ENCODE measurements at places on chromosomes 4 and X. TPM values are rescaled to one million over a fixed set of nuclear protein-coding genes. Genes with fewer than 3 reads are reported as not detected.

The SPOCK3 gene
- 0.77 TPM for total RNA-seq

The PAGE4 gene
- total RNA-seq: not detected

The GLRA3 gene
- total RNA-seq: not detected

DNA sequence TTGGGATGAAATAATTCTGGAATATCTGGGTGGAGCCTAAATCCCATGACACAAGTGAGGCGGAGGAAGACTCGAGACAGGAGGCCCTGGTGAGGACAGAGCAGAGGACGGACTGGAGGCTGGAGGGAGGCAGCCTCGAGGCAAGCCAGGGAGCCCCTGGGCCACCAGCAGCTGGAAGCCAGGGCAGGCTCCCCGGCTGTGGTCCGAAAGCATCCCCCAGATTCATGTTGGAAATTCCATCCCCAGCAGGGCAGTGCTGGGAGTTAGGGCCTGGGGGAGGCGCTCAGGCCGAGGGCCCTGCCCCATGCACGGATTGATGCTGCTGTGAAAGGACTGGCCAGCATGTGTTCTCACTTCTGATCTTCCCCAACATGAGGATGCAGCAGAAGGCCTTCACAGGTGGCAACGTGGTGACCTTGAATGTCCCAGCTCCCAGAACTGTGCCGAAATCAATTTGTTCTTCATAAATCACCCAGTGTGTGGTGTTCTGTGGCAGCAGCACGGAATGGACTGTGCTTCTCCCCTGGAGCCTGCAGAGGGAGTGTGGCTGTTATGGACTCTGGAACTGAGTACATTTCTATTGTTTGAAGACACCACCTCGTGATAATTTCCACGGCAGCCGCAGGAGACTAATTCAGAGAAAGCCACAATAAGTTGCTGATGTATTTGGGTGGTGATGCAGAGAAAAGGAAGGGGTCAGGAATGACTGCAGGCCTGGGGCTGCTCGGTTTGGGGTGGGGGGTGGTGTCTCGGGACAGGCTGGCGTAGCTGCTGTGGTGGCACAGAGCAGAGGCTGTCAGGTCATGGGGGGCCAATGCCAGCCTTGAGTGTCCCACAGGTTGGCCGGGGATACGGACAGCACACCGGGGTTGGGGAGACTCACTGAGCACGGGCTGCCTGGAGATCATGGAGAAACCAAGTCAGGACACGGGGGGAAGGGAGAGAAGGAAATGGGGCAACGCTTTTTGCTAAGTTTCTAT, 56.9 kb downstream of the PCGF3 start:
- no peak for DNase-seq

DNA sequence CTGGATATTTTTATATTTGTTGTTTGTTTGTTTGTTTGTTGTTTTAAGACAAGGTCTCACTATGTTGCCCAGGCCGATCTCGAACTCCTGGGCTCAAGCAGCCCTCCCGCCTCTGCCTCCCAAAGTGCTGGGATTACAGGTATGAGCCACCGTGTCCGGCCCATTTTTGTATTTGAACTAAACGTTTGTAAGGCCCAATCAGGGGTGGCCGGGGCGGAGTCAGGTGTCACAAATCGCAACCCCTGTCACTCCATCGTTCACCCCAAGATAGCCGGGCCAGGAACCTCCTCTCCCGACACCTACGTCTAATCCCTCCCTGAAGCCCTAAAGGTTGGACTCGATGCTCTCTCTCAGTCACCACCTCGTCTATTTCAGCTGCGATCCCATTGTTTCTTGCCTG, 722 bp upstream of the EFHC2 start:
- no peak for DNase-seq

- peak; percentile 79 for DNase-seq
Observed at GRCh38 chrX:50770702-50771101, 43.3 kb downstream of the SHROOM4 start.

- no peak for DNase-seq
Observed at GRCh38 chr4:35151816-35152572, 1092.3 kb downstream of the ARAP2 start.

- no peak for DNase-seq
Observed at GRCh38 chrX:16394290-16394689, 227.0 kb downstream of the MAGEB17 start.

- no peak for DNase-seq
Observed at GRCh38 chr4:105946771-105947170, 51.5 kb downstream of the NPNT start.

DNA sequence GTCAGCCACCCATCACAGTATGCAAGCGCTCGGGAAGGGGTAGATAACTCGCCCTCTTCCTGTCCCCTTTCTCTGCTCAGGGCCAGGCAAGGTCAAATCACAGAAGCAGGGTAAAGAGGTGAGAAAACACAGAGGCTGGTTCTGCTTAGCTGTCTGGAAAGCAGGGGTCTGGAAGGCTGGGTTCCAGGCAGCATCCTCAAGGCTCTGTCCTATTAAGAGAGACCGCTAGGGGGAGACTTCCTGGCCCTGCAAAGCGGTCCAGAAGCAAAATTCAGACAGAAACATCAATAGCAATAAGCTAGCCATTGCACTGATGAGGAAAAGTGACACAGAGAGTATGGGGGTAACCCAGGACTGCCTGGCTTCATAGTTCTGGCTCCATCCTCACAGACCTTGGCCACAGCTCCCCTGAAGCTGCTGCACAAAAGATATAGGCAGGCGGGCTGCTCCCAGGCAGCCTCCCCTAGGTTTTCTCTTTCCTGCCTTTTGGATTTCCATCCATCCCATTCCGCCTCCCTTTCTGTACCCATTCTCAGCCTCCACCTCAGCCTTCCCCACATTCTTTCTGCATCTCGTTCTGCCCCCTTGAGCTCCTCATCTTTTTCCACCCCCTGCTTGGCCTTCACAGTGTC, 308.5 kb downstream of the EVC2 start:
- DNase-seq: no peak

The IRS4 gene
- total RNA-seq: 0.07 TPM

GRCh38 chrX:141278306-141278705, 36.0 kb upstream of the SPANXC start:
- DNase-seq: no peak

Data from colonic mucosa (tissue), 4 donors.